Retina (tissue), 1 donor: ENCODE measurements at places on chromosomes 1 and 21.

GRCh38 chr1:12475101-12475500 lies 142.9 kb downstream of the DHRS3 start:
- DNase-seq = no peak

- DNase-seq = no peak
Measured at GRCh38 chr1:198047913-198048312, 108.9 kb upstream of the NEK7 start.

DNA sequence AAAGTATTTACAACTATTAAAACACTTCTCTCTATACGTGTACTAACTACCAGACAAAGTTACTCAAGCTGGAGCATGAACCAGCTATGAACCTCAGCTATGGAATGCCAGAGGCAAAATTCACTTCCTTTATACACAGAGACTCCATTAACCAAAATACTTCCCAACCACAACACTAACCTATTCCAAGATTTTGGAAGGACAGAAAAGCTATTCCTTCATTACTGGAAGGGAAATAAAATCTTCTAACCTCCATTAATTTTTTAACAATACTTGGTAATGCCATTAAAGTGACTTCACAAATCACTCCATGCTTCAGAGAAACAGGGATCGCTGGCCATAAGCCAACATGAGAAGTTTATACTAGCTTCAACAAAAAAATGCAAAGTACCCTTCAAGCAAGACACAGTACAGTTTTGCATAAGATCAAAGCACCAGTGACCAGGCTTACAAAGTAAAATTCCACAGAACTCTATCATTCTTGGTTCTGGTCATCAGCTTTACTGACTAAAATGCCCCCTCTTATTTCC lies 58.0 kb downstream of the PUM1 start:
- no peak for DNase-seq

- no peak for DNase-seq
Measured at GRCh38 chr1:65190229-65190628, 42.2 kb downstream of the AK4 start.

DNA sequence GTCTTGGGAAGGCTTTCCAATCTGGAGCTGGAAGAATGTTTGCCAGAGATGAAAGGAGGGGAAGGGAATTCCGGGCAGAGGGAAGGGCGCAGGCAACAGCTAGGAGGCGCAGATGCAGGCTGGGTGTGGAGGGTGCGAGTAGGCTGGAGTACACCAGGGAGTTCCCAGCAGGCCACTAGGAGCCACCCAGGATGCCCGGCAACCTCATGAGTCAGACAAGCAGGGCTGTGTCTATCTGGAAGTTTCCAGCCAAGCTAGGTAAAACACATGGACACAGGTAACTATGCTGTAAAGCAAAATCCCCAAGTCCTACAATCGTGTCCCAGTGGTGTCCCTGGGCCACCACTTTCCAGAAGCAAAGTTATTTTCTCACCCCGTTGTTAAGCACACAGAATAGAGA lies 990 bp upstream of the NBL1 start:
- no peak for DNase-seq

DNA sequence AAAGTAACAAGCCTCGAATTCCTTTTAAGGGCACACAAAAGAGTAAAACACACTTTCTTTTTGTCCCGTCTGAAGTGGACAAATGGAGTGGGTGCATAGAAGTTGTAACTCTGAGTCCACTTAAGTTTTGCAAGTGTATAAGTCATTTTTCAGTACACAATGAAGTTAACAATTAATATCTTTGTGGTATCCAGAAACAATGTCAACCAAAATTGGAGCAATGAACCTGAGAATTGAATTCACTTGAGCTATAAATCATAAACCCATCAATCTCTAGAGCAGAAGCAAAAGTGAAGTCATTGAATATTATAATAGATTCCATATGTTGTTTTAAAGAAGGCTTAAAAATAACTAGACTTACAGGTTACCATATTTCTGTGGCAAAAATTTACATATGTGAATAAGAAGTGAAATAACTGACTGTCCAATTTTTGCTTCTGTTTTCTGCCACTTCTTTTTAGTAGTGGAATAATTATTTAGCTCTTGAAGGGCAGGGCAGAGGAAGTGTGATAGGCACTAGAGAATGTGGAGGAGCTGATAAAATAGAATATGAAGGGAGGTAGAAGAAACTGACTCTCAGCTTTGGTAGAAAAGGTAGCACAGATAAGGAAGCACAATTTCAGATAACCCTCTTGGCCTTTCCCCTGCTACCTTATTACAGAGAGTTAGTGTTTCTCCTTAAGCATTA lies 73.9 kb upstream of the RGL1 start:
- DNase-seq = no peak

- no peak for DNase-seq
Measured at GRCh38 chr1:214448536-214448935, 102.9 kb downstream of the PTPN14 start.

GRCh38 chr1:36108314-36108713 lies 16.7 kb downstream of the COL8A2 start:
- no peak for DNase-seq

- no peak for DNase-seq
Measured at GRCh38 chr1:165060285-165060793, 296.2 kb downstream of the LMX1A start.

DNA sequence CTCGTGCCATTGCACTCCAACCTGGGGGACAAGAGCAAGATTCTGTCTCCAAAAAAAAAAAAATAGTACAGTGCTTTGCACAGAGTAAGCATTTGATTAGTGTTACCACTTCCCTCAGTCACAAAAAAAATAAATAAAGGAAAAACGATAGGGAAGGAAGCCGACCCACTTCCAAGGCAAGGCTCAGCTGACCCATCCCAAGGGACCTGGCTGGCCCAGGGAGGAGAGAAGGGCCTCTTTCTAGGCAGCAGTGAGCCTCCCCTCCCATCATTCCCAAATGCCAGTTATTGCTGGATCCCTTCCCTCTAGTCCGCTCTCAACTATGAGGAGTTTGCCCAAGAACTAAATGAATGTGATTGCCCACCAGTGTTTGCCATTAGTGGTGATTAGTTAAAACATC lies 77.8 kb downstream of the TMEM53 start:
- no peak for DNase-seq

DNA sequence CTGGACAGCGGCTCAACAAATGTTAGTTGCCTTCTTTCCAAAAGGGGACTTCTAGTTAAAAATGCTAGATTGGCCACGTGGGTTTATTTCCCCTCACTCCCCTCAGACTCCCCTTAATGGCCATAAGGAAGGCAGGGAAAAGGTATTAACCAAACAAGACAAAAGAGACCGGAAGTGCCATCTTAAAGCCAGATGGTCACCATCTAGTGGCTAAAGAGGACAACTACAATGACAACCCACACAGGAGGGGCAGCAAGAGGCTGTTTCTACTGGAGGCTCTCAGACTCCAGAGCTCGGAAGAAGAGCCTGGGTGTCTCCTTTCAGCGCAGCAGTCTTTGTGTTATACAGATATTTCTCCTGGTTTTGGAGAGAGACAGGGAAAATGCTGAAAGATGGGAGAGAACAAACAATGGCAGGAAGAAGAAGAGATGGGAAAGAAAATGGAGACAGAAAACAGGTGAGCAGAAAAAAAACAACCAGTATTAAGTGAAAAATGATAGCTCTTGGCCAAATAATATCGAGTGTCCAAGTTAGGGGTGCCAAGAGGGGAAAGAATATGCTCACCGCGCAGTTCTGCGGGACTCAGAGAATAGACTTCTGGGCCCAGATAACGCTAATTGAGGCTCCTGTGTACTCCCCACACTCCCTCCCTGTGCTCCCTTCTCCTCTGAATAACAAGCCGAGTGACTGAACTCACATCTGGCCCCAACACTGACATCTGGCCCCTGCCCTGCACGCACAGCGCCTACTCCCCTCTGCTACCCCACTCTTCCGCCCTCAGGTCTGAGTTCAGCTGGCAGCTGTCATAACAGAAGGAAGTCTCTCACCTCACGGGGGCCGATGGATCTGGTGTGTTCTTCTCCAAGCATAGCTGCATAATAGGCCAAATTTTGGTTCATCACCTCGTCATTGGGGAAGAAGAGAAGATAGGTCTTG lies 9.6 kb downstream of the P3H1 start:
- DNase-seq = peak; percentile 56

DNA sequence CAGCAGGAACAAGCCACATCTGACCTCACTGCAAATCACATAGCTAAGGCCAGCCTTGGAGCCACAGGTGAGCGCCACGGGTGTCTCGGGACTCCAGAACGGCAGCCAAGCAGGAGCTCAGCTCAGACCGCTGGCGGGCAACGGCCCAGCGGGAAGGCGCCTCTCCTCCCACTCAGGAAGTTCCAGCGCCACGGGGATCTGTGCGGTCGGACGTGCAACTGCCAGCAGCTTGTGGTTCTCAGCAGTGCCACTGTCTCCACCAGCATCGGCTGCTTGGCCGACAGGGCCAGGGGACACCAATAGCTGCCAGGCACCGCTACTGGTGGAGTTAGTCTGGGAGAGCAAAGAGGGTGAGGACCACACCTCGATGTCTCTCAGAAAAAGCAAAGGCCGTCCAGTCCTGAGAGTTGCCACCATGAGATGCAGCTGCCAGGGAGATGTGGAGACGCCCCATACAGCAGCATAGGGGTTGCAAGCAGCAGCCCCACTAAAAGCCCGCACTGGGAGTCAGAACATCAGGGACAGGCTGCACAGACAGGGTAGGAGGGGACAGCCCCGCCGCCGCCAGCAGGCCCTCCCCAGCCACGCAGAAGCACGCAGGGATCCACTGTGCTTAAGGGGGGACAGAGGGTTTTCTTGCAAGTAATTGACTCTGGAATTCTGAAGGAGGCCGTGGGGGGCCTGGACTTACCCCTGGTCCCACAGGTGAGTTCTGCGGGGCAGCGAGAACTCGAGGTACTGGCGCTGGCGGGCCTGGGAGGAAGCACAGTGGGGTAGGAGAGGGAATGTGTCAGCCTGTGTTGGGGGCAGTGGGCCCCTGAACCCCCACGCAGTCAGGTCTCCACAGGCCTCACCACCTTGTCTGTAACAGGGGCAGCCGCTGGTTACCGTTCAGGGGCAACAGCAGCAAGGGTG lies 83.5 kb downstream of the NPHP4 start:
- no peak for DNase-seq

GRCh38 chr1:59593798-59594790 lies 220.7 kb upstream of the HOOK1 start:
- no peak for DNase-seq

DNA sequence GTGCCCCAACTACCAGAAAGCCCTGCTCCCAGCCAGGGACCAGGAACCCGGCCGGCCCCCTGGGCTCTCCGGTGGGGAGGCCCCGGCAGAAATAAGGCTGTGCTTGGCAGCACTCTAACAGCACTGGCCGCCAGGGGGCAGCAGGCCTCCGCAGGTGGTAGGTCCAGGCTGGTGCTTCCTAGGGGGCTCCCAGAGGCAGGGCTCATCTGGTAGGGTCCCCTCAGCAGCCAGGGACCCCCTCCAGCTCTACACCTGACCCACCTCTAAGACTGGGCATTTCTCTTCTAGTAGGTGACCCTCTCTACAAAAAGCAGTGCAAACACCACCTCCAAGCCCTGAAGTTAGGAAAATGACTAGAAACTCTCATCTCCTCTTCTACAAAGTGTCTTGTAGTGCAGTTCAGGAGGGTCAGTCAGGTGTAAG lies 85.6 kb downstream of the STUM start:
- peak; percentile 81 for DNase-seq

GRCh38 chr1:23436520-23437354 lies 12.2 kb upstream of the TCEA3 start:
- no peak for DNase-seq

DNA sequence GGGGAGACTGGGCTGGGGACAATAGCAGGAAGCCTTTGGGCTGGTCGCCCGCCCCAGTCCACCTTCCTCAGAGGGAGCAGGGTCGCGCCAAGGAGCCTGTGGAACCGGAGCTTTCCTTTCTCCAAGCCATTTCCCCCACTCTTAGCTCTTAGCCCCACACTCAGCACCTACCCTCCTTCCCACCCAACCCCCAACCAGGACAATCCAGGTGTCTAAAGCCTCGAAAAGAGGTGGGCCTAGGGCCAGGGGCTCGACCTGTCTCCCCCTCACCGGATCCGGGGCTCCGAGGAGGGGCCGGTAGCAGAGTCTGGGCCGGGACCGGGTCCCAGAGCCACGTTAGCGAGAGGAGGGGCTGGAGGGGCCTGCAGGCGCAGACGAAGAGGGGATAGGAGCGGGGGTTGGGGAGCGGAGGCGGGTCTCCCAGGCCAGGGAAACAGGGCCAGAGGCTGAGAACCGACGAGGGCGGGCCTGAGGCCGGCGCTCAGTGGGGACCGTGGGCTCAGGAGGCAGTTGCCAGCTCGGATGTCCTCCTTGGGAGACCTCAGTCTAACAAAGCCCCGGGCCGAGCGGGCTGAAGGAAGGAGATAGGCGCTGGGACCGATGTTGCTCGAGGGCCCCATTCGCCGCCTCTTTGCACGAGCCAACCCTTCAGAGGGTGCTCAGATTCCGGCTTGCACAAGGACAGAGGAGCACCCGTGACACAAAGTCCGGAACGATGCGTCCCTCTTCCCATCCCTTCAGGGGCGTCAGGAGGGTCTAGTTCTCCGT lies 943 bp downstream of the SEMA6C start:
- peak; percentile 76 for DNase-seq

DNA sequence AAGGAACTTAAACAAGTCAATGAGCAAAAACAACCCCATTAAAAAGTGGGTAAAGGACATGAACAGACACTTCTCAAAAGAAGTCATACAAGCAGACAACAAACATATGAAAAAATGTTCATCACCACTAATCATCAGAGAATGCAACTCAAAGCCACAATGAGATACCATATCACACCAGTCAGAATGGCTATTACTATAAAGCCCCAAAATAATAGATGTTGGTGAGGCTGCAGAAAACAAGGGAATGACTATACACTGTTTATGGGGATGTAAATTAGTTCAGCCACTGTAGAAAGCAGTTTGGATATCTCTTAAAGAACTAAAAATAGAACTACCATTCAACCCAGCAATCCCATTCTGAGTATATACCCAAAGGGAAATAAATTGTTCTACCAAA lies 51.2 kb downstream of the MRPL39 start:
- DNase-seq = no peak

- no peak for DNase-seq
Measured at GRCh38 chr21:31410499-31411131, 66.6 kb upstream of the TIAM1 start.

GRCh38 chr1:197519741-197520334 lies 251.8 kb downstream of the CRB1 start:
- DNase-seq = no peak

GRCh38 chr1:15370781-15371520 lies 38.7 kb upstream of the EFHD2 start:
- peak; percentile 55 for DNase-seq

- DNase-seq = no peak
Measured at GRCh38 chr1:210239349-210240111, 6.9 kb downstream of the SERTAD4 start.
